A549 (cell line): ENCODE measurements at places on chromosomes 6 and 20.

- DNase-seq, result no peak
Measured at GRCh38 chr20:51002633-51003032, 20.3 kb downstream of the KCNG1 start.

- no peak for DNase-seq
Measured at GRCh38 chr6:160428818-160429619, 80.8 kb downstream of the SLC22A3 start.

- DNase-seq, result peak; percentile 5
Measured at GRCh38 chr6:90025523-90026061, 131.3 kb downstream of the GJA10 start.

DNA sequence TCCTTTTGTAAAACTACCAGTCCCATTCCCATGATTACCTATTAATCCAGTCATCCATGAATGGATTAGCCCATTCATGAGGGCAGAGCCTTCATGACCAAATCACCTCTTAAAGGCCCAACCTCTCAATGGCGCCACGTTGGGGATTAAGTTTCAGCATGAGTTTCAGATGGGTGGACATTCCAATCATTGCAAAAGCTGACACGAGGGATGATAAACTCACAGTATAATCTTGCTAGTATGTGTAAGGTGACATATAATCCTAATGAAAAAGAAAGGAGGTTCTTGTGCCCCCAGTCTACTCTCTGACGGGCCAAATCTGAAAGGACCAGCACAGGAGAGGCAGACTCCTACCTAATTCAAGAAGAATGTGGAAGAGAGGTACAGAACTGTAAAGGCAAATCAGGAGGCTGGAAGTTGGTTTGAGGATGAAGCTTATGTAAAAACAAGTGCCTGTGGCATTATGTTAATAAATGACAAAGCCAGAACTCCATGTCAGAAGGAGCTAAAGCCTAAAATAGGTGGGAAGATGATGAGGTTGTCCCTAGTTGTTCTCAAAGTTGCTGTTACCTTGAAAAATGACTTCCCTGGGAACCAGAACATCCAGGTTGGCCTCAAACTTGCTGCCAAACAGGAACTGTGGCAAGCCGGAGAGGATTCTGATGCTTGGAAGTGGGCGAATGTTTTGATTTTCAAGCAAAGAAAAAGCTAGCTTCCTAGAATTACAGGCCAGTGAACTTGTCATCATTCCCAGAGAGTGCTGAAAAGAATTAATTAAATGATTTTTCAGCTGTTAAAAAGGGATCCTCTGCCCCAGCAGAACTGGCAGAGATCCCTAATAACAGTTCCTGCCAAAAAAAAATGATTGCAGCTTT is 106.5 kb upstream of the TIAM2 start:
- DNase-seq, result no peak

GRCh38 chr6:31083742-31084354 is 28.5 kb downstream of the C6orf15 start:
- no peak for DNase-seq

DNA sequence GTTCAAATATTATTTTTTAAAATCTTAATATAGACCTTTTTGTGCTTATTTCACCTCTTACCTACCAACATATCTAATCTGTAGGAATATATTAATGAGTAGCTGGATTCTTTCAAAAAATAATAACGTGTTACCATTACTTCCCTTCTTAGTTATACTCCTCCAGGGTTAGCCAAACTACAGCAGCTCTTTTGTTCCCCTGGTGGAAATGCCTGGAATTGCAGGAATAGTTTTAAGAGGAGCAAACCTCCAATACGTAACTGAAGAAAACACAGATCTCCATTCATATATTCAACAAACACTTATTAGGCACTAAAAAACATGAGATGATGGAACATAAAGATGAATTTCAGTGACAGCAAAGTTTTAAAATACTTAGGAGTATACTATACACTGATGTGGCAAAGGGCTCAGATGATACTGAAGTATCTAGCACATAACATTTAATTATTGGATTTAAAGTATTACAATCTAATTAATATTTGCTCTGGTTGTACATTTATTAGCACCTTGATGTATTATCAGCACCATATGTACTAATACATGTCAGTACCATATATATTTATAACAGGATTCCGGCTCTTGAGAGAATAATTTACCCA is 78.3 kb downstream of the TBX18 start:
- peak; percentile 42 for DNase-seq

DNA sequence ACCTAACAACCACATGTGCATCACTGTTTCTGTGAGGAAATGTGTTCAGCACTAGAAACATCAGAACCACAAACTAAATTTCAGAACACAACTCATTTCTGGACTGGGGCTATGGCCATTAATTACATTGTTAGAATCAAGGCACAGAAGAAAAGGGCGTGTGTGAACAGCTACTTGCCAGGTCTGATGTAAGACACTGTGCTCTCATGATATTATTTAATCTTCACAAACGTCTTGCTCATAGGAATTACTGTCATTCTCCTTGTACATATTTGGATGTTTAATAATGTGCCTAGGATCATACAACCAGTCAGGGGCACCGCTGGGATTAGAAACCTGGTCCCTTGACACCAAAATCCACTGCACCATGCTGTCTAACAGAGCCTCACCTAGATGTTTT is 14.8 kb downstream of the ADGRF1 start:
- no peak for DNase-seq
